ENCODE measurements at places on chromosomes 16 and 17.
A peak's percentile ranks its signal among the peaks of the same experiment; 100 is the strongest.

DNA sequence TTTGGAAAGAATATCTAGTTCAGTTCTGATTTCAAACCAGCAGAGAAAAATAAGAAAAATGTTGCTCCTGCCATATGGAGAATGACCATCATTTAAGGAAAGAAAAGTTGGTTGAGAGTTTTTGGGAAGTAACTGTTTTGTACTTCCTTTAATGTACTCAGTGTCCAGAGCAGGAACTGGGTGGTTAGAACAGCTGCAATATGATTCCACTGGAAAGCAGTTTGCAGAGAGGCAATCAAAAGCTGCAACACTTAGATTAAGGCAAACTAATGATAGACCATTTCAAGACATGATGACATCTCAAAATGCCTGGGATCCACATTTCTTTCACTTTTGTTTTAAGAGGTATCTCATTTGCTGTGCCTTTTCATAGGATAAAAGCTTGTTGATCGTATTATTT lies 313.3 kb upstream of the HSBP1 start:
- DNase-seq = no peak

DNA sequence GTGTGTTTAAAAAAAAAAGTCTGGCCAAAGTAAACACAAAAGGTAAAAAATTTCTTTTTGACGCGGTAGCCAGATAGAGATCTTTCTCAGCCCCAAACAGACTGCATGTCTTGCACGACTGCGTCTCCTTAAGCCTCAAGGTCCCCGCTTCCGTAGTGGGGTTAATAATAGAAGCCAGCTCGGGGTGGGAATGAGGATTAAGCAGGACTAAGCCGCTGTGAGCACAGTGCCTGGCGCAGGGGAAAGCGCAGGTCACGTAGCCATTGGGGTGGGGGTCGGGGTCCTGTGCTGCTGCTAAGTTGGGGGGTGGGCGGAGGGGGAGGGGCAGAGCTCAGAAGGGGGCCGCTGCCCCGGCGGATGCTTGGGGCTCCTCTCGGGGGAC lies 521 bp downstream of the GGA2 start:
- DNase-seq = no peak

DNA sequence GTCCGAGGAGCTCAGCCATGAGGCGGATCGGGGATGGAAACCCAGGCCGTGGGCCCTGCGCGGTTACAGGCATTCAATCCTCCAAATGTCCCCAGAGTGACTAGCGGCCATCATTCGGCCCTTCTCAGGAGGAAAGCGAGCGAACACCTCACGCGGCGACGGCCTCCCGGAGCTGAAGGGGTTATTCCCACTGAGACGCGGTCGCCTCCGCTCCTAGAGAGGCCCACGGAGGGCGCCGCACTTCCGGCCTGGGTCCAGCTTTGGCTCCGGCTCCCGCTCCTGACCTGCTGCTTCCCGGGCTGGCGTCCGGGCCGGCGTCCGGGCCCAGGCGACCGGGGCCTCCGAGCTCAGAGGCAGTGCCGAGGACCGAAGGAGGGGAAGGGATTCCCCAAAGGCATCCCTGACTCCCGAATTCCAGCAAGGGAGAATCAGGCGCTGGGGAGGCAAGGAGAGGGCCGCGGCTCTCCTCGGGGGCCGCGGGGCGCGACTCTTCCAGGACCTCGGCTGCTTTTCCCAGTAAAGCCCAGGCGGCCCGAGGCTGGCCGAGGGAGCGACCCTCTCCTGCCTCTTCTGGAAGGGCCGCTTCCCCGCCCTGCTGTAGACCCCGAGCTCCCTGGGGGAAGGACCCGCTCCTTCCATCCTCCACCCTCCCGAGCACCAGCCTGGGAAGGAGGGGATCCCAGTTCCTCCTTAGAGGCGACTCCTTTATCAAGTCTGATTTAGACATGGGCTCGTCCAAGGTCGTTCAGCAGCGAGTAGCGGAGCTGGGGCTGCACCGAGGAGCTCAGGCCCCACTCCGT lies 18.6 kb upstream of the ZNF629 start:
- DNase-seq = peak; percentile 40

DNA sequence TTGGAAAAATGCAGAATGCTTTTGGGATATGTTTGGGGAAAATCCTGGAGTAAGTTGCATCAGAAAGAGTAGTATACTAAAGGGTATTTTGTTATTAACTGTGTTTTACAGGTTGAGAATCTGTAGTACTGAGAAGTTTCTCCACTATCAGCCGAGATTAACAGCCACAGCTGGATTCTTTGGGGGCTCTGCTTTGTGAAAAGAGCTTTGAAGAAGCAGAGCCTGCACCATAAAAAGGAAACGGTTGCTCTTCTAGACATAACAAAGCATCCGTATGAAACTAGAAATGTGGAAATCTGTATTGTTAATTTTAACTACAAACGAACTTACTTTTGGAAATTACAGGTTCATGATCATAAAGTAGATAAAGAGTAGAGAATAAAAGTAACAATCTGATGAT lies 5.3 kb downstream of the NLK start:
- DNase-seq = no peak

DNA sequence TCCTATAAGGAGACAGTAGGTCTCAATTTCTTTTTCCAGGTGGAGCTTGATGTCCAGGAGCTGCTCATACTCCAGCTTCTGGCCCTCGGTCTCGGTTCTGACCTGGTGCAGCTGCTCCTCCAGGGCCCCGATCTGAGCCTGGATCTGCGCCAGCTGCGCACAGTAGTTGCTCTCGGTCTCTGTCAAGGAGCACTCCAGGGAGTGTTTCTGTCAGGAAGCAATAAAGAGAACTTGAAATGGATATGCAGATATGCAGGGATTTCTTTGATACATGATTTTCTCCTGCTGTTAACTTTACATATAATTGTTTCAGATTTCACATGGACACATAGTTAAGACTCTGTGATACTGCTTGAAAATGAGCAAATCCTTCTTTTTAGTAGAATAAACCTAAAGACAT lies 4.7 kb downstream of the KRT25 start:
- no peak for DNase-seq

GRCh38 chr16:5041600-5042133 lies 7.9 kb upstream of the NAGPA start:
- no peak for DNase-seq

DNA sequence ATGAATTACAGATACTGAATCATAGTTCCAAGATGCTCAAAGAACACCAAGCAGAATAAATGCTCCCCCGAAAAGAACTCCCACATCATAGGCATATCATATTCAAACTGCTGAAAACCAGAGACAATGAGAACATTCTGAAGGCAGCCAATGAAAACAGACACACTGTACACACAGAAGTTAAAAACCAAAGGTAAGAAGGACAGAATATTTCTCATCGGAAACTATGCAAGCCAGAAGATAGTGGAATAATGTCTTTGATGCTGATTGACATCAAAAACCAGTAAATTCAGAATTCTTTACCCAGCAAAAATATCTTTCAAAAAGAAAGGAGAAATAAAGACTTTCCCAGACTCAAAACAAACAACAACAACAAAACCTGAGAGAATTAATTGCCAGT lies 73.8 kb upstream of the IRX5 start:
- no peak for DNase-seq

GRCh38 chr17:51275381-51275780 lies 15.0 kb downstream of the UTP18 start:
- DNase-seq = no peak

DNA sequence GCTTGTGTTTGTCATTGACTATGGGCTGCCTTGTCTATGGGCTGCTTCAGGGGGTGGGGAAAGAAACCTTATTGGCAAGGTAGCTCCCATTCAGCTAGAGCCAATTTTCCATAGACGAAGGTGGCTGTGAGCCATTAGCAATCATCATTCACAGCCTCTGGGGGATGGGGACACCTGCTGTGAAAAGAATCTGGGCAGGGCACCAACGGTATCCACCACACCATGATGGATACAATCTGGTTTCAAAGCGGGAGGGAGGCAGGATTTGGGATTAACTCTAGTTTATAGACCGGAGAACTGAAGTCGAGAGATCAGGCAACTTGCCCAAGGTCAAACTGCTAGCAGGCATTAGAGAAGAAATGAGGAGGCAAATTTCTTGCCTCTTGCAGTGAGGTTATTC lies 182.3 kb downstream of the SHISA9 start:
- DNase-seq = no peak

- no peak for DNase-seq
Observed at GRCh38 chr17:82507631-82508175, 11.8 kb upstream of the FOXK2 start.

GRCh38 chr17:43662413-43663141 lies 855 bp upstream of the MEOX1 start:
- no peak for DNase-seq

DNA sequence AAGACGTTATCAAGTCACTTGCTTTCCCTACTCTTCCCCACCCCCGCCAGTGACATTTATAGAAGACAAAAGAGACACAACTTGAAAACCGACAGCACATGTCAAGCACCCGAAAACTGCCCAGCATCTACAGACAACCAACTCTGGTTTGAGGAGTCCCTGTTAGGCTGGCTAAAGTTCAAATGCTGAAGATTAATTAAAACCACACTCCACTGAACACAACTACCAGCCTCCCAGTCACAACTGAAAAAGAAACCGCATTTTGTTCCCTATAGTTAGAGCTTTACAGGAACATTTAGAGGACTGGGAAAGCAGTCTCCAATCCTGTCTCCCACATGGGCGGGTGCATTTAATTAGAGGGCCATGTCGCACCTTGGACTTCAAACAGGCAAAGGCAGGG lies 73.0 kb upstream of the COX10 start:
- DNase-seq = no peak

- DNase-seq = no peak
Observed at GRCh38 chr16:27729516-27730304, 179.8 kb downstream of the KATNIP start.

- no peak for DNase-seq
Observed at GRCh38 chr16:86432691-86433090, 77.6 kb upstream of the FOXF1 start.

DNA sequence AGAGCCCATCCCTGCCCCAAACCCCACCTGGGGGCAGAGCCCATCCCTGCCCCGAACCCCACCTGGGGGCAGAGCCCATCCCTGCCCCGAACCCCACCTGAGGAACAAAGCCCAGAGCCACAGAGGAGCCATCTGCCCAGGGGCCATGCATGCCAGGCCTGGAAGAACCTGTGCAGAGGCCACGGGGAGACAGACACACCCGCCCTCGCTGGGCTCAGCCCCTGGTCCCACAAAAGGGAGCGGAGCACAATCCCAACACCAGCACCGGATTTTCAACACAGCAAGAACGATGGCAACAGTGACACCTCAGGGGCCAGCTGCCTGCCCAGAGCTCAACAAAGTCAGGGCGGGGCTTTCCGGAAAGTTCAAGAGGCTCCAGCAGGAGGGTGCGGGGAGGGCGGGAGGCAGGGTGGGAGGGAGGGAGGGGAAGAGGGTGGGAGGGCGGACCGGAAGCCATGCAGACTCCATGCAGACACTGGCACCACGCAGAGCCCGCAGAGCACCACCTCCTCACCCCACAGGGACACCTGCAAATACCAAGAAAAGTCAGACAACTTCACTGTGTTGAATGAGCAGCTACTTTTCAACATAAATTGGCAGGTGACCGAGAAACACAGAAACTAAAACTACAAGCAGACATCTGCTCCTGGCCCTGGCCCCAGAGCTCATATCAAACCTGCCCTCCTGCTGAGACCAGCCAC lies 27.9 kb upstream of the C16orf95 start:
- peak; percentile 25 for DNase-seq

DNA sequence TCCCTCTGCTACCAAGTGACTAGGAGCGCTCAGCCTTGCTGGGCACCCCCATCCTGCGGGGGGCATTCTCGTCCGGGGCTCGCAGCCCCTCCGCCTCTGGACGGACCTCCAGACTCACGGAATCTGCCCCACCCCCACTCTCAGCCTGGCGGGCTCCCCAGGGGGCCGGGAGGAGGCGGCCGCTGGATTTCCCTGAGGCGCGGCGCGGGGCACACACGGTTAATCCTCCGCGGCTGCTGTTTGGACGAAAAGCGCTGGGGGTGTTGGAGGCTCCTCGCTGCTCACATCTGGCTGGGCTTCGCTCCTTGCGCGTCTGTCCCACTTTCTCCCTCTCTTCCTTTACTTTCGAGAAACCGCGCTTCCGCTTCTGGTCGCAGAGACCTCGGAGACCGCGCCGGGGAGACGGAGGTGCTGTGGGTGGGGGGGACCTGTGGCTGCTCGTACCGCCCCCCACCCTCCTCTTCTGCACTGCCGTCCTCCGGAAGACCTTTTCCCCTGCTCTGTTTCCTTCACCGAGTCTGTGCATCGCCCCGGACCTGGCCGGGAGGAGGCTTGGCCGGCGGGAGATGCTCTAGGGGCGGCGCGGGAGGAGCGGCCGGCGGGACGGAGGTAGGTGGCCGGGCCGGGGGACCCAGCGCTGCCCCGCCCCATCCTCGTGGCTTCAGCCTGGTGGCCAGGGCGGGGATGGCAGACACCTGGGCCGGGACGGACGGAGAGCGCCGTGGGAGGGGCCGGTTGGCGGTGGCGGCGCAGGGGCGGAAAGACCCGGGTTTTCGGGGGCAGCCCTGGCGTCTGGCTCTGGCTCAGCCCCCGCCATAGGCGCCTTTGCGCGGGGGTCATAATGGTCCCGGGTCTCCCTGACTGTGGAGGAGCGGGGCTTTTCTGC lies at the start of gene C1QTNF1:
Gene C1QTNF1 (plus strand): TSS at position 284 of the 886 bp plus-strand sequence. CDS start 19,800 bp downstream, outside the sequence.
- peak; percentile 26 for DNase-seq

- no peak for DNase-seq
Observed at GRCh38 chr17:41825175-41825845, 10.7 kb downstream of the NT5C3B start.

- no peak for DNase-seq
Observed at GRCh38 chr16:7408700-7409365, 76.2 kb downstream of the RBFOX1 start.

- no peak for DNase-seq
Observed at GRCh38 chr16:78443542-78444364, 344.3 kb downstream of the WWOX start.

GRCh38 chr17:5592382-5592781 lies 8.1 kb upstream of the NLRP1 start:
- no peak for DNase-seq

GRCh38 chr17:66523378-66524200 lies 221.2 kb downstream of the PRKCA start:
- DNase-seq = no peak

DNA sequence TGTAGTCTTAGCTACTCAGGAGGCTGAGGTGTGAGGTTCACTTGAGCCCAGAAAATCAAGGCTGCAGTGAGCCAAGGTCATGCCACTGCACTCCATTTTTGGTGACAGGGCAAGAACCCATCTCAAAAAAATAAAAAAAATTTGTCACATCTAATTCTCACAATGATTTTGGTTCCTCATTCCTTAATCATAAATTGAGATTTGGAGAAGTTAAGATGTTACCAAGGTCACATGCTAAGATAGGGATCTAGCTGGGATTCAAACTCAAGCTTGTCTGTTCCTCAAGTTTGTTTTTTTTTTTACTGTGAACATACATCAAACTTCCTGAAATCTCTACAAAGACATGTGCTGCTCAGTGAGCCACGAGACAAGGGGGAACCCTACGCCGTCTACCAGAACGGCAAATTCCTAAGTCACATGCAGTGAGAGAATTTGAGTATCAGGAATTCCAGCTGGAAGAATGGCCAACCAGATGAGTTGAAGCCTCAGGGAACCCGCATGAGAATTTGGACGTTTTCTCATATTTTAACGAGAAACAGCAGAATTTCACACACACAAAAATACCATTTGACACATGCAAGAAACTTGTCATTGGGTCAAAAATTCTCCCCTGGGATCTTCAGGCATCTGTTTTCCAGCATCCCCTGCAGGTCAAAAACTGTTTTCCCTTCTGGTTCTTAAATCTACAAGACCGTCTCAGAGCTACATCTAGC lies 414.1 kb upstream of the GOT2 start:
- DNase-seq = no peak
